ENCODE measurements at places on chromosomes 6 and 20.

- ATAC-seq: no peak
Measured at GRCh38 chr6:109743739-109744138, 52.6 kb downstream of the FIG4 start.

DNA sequence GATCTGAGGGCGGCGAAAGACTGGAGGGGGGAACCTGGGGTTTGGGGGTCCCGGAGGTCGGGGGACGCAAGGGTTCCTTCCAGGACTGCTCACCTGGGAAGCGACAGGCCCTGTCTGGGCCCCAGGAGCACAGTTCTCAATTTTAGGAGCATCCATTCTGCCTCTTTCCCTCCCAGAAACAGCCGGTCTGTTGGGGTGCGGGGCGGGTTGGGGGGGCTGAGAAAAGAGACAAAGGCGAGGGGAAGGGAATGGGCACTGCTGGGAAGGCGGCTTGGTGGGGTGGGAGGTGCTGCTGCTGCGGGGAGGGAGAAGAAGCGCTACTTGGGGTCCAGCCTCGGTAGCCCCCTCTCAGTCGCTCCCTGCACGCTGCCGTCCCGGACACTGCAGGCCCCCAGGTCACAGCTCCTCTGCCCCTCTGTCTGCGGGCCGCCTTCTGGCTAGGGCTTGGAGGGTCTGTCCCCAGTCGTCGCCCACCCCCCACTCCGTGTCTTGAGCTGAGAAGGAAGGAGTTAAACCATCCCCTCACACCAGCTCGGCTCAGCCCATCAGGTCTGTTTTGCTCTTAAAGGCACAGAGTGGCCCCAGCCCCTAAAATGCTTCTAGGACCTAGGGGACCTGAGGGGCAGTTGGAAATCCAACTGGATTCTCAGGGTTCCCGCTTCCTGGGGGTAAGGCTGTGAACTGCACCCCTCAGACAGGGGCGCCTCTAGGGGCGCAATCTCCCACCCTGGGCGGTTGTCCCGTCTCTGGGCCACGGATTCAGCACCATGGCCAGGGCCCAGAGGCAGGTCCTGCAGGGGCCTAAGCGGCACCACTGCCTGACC lies 690 bp downstream of the GDAP1L1 start:
- no peak for ATAC-seq

DNA sequence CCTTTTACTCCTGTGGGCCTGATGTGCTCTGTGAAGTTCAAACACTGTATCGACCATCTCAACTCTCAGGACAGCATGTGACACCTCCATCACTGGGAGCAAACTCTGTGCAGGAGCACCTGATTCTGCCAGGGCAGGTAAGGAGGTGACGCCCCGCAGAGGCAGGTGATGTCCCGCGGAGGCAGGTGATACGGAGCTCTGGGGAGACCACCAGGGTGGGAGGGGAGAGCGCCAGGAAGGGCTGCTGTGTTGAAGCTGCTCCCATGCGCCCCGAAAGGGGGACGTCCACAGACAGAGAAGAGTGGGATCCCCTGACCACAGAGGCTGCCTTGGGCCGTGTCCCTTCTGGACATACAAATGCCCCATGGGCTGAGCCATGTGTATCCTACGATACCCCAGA lies 58.3 kb downstream of the DACT2 start:
- no peak for ATAC-seq

DNA sequence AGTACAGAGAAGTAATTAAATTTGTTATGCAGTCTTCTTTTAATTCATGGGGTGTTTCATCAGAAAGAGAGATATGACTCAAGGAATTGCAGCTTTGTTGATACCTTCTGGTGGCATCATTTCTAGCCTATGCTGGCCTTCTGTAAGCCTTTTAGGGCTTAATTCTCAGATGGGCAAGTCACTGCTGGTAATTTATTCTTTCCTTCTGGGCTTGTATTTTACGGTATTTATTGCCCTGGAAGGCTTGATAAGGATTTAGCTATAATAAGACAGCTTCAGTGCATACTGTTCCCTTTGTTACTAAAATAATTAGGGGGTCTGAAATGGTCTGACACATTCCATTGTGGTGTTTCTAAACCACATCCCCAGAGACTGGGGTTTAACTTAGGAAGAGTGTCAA lies 57.9 kb upstream of the EMILIN3 start:
- no peak for ATAC-seq

DNA sequence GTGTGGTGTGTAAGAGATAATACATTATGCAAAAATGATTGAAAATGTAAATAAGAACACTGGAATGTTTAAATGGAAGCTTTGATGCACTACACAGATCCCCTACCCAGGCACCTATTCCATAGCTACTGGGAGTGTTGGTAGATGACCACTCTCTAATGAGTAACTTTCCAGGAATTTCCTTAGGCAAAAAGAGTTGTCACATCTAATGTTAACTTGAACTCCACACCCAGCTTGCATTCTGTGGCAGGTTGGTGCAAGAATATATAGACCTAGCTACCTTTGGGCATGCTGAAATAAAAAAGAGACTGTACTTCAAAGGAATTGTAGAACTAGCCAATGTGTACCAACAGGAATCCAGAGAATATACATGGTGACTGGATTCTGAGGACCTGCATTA lies 1254.2 kb upstream of the EYS start:
- ATAC-seq: no peak

GRCh38 chr20:47944682-47945081 lies 159.4 kb upstream of the SULF2 start:
- no peak for ATAC-seq

- no peak for ATAC-seq
Measured at GRCh38 chr20:33670715-33671499, 3.3 kb downstream of the NECAB3 start.

GRCh38 chr20:9392892-9393857 lies 121.2 kb upstream of the LAMP5 start:
- no peak for ATAC-seq

DNA sequence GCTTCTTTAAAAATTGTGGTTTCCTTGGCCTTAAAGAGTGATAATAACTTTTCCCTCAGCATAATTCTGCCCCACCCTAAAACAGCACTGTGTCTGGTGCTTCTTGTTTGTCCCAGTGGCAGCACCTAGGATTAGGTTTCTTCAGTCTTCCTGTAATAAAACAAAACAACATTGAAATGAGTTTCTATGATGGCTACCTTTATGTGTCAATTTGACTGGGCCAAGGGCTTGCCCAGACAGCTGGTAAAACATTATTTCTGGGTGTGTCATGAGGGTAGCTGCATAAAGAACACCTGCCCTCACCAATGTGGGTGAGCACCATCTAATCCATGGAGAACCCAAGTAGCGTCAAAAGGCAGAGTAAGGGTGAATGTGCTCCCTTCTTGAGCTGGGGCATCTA lies 117.8 kb downstream of the QRSL1 start:
- no peak for ATAC-seq

DNA sequence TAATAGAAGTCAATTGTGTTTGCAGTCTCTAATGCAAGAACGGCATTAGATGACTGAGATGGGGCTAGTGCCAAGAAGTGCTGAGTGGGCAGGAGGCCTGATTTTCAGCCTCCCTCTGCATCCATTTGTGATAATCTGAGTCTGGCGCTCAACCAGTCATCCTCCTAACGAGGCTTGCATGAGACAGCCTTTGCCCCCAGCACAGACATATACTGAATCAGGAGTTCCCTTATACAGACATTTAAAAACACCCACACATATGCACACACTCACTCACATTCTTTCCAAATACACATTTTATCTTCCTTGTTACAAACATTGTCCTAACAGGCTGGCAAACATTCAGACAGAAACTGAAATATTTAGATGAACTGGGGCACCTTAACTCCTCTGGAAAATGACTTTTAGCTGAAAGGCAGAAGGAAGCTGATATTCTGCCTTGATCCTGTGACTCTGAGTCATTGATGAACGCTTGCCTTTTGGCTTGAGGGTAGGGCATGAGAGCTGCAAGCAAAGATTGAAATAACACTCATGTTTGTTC lies 562.3 kb downstream of the DHX35 start:
- ATAC-seq: peak; percentile 53

DNA sequence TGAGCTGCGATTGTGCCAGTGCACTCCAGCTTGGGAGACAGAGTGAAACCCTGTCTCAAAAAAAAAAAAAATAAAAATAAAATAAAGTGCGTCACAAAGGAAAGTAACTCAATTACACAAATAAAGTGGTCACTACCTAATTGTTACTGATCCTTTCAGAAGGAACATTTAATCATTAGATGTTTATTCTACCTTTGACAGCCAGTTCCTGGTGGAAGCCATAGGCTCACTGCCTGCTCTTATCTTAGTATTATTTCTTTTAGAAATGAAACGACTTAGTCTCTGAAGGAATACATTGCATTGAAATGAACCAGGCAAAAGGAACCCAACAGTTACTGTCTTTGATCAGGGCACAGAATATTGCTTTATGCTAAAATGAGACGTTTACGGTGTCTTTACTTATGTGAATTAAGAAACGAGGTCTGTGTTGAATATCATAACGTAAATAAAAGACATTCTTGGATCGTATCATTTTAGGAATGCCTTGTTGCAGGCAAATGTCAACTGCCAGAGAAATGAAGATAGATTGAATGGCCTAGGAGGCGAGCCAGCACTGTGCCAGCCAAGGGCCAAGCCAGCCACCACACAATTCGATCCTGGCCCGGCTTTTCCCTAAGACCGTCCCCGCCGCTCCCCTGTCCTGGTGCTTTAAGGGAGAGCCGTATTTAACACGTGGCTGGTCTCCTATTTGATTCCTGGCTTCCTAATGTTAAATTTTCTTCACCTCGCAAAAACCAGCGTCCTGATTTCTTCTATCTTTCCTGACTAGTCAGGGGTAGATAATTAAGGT lies 136.7 kb upstream of the GMDS start:
- ATAC-seq: no peak

Measured in stimulated activated memory B cell treated with anti-CD40 and anti-IgM and Interleukin-4, amounts not matched to agents 10 μg/mL and 1 μg/mL and 100 μg/mL, for 72 hours (primary cell).